ENCODE measurements at places on chromosomes 4 and X.
A peak's percentile ranks its signal among the peaks of the same experiment; 100 is the strongest.

GRCh38 chrX:109841869-109842579 lies 109.0 kb upstream of the ACSL4 start:
- no peak for DNase-seq

DNA sequence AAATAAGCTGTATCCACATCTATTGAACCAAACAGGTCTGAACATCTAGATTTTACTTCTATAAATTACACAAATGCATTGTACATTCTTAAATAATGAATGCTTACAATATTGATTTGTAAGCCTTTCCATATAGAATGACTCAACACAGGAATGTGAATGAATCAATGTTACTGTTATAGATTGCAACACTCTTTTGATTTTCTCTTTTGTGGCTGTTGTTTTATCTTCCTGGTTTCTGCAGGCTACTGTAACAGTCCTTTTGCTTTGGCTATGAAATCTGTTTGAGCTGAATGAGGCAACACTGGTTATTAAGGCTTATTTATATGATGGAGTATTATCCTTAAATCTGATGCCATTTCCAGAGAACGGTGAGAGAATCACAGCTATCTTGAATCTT lies 49.5 kb downstream of the GPR50 start:
- no peak for DNase-seq

GRCh38 chr4:48949086-48949485 lies 37.0 kb upstream of the CWH43 start:
- no peak for DNase-seq

DNA sequence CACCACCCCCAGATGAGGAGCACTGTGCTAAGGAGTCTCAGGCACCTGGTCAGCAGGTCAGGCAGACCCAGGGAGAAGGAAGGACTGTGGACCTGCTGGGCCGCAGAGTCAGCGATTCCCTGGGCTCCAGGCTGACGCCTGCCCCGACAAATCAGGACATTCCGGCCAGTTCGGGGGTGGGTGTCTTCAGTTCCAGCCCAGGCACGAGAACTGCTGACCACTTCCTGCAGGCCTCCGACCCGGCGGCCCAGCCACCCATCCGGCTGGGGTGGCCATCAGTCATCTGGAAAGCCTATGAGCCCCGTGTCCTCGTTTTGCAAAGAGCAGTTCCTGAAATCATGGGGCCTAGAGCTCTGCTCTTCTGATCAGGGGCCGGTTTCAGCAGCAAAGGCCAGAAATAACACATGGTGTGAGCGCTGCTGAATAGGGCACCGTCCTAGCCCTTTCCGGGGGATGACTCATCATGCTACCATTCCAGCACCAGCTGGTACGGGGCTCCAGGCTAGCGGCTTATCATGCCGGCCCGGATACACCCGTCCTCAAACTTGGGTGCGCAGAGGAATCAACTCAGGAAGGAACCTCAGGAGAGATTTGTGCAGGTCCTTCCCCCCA lies 7.8 kb upstream of the SH3TC1 start:
- DNase-seq: peak; percentile 32

GRCh38 chr4:162732876-162733275 lies 433.8 kb downstream of the NAF1 start:
- DNase-seq: no peak

- DNase-seq: no peak
These were observed 180.7 kb downstream of the PDGFC start for GRCh38 chr4:156790866-156791265.

GRCh38 chr4:27024805-27025204 lies 164.2 kb downstream of the STIM2 start:
- no peak for DNase-seq

DNA sequence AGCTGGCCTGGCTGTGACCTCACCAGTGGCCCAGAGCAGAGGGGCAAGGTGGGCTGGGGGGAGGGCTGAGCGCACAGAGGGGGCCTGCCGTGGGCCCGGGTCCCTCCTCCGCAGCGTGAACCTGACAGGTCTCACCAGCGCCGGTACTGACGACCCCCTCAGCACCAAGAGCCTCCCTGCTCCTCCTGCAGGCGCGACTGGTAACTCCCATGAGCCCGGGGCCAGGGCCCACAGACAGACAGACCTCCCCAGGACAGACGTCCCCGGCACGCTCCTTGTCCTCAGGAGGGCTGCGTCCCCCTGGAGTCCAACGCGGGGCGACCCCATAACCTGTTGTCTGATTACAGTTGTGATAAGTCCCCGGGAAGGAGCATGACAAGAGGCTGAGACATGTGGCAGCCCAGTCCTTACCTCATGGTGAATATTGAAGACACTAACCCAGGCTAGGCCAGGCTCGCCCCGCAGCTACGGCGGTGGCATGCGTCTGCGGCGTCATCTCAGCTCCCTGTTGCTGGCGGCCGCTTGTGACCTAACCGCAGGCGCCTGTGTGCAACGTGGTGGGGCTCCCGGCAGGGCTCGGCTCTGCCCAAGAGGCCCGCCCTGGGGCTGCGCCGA lies 8.5 kb downstream of the AKAP17A start:
- DNase-seq: no peak

DNA sequence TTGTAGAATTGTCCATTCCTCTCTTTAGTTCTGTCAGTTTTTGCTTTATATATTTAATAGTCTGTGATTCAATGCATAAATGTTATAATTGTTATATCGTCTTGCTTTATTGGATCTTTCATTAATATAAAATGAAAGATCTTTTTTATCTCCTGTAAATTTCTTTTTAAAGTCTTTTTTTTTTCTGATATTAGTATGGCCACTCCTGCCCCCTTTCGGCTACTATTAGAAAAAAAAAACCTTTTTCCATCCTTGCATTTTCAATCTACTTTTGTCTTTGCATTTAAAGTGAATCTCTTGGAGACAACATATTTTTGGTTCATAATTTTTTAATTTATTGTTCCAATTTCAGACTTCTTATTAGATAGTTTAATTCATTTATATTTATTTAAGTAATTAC lies 677.4 kb upstream of the NDST4 start:
- DNase-seq: no peak

DNA sequence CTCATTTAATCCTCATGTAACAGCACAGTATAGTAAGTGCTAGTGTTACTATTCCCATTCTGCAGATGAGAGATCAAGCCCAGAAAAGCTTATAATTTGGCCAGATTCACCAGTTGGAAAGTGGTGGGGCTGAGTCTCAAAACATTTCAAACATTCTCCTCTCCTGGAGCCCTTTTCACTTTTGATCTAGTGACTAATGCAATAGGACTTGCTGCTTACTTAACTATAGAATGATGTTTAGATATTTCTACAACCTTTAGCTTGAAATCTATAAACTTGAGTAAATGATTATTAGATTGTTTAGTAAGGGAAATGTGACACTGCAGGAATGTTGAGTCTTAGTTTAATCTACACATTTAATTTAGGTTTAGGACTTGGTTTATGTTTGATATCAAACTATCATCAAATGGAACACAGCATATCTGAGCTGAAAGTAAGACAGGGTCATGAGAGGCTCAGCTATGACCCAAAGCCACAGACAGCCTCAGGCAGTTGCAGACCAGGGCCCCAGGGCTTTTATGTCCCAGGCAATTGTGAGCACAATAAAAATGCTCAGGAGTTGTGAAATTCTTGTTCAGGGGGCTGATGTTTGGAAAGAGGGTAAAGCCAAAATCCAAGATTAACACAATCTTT lies 199.5 kb upstream of the HS3ST1 start:
- no peak for DNase-seq

GRCh38 chr4:121344098-121344497 lies 36.7 kb downstream of the QRFPR start:
- DNase-seq: no peak

- DNase-seq: no peak
These were observed 10.6 kb downstream of the PBDC1 start for GRCh38 chrX:76183289-76184049.

DNA sequence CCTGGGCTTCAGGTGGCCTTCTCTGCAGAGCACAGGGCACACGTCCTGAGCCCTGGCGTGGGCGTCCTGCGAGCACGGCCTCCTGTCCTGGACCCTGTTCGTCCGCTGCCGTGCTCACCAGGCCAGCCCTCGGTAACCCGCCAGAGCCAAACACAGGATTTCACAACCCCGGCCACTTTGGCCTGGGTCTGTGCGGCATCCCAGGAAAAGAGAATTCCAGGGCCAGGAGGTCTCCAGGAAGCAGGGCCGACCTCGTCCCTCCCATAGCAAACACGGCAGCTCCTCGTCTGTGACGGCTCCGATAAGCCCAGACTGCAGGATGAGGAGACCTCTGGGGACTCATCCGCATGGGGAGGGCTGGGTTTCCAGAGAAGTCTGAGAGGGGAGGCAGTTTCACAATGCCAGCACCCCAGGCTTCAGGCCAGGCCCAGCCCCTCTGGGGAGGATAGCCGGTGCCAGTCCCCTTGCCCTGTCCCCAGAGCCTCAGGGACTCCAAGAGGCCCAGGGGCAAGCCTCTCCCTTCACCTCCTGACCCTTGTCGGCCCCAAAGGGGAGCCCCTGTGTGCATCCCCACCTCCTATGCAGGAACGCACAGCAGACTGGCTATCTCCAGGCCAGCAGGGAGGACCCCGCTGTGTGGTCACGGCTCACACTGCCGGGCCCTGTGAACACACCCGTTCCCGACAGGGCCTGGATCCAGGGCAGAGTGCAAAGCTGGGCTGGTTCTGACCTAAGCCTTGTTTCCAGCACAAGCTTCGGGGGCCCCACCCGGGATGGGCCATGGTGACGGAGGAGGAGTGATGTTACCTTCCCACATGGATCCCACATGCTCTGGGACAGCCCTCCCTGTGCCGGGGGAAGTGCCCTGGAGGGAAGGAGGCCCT lies 22.3 kb upstream of the HTRA3 start:
- DNase-seq: no peak

DNA sequence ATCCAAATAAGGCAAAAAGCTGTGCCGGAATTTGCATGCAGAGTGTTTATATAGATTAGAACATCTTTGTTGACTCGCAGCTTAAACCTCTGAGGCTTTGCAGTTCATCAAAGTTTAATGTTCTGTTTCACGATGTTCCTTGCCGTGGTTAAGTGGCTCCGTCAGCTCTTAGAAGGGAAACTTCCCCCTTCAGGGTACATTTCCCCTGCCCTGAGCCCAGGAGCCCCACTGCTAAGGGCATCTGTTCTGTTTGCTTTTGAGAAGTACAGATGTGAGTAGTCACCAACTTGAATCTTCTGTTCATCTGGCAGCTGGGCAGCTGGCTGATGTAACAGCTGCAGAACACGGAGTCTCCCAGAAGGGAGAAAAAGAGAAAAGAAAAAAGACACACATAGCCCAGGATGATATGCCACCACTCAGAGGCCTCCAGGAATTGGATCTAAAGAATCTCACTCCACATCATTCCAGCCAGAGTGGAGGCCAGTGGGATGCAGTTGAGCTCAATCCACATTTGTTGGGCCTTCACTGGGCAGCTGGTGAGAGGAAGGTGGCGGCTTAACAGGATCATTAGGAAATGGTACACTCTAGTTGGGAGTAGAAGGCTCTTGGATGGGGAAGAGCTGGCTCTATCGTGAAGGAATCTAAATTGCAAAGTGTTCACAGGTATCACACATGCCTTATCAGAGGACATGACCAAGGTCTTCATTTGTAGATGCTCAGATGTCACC lies 178.7 kb upstream of the RBPJ start:
- no peak for DNase-seq

DNA sequence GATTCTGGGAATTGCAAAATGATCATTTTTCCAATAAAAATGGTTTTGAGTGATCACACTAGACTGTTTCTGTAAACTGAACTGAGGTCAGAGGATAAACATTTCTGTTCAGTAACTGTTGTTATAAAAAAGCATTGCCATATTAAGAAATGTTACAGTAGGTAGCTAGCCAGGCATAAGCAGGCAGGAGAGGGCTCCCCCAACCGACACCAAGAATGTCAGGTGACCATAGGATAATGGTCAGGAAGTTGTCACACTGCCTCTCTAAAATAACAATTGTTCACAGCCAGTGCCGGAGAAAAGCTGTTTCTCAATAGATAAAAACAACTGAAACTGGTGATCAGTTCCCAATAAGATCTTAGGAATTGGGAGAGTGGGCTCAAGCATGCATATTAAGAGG lies 306.2 kb upstream of the SLIT2 start:
- DNase-seq: no peak

GRCh38 chrX:118536687-118537461 lies 41.3 kb downstream of the DOCK11 start:
- DNase-seq: no peak

- no peak for DNase-seq
These were observed 38.5 kb upstream of the PDLIM5 start for GRCh38 chr4:94413085-94413840.

DNA sequence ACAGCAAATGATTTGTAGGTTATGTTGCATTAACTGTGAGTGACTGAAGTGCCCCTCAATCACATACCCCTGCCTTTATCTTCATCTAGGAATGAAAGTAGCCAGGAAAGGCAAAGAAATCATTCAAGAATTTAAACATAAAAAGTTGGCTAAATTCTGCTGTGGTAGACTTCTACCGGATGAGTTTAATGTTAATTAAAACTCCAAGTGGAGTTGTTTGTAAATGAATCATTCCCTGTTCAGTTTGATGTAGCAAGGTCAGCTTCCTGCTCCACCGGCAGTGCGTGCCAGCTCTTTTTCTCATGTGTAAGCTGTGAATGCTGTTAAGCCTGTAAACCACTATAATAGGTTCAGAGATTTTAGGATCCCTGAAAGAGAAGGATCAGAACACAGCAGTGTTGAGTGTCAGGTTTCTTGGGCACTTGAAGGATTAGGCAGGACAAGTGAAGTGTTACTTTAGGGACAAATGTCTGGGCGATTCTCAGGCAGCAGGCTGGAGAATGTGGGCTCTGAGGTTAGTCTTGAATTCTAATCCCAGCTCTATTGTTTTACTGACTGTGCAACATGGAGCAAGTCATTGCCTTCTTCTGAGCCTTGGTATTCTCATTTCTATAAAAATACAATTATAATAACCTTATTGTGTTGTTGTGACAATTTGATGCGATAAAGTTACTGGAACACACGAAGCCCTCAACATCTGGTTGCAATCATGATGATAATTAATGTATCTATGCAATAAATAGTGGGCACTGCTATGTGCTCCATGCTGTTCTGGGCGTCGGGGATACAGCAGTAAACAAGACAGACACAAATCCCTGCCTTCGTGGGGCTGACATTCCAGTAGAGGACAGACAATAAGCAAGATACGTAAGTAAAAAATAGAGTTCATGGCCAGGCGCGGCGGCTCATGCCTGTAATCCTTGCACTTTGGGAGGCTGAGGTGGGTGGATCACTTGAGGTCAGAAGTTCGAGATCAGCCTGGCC lies 112.0 kb downstream of the SHROOM3 start:
- no peak for DNase-seq

DNA sequence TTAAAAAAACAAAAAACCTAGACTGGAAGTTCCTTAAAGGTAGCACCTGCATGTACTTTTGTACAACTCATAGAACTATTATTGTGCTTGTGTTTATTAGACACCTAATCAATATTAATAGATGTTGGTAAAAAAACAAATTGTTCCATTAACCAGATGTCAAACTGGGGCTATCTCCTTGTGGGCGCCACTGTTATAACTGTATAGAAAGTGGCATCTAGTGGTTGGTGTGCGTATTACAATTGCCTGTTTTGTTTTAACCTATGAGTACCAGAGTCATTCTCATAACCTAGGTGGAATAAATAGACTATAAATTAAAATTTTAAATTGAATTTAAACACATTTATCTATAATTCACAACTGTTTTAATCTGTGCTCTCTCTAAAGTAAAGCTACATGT lies 97.4 kb downstream of the COL4A5 start:
- DNase-seq: no peak

GRCh38 chr4:10942156-10942555 lies 257.6 kb upstream of the CLNK start:
- no peak for DNase-seq

All from uterus (tissue), 4 donors.